ENCODE measurements at places on chromosomes 2 and 18. TPM values are rescaled to one million over a fixed set of nuclear protein-coding genes. Genes with fewer than 3 reads are reported as not detected.

The TLX2 gene
- total RNA-seq = 0.30 TPM

The ACOXL gene
- total RNA-seq = not detected

The ITM2C gene
- total RNA-seq = 76.6 TPM

The SERPINB11 gene
- total RNA-seq = not detected

The DGKD gene
- 92.0 TPM for total RNA-seq

The CCL20 gene
- total RNA-seq = 7.2 TPM

The LYG1 gene
- 1.6 TPM for total RNA-seq

The NT5DC4 gene
- not detected for total RNA-seq

The ASTL gene
- total RNA-seq = not detected

The LYPD1 gene
- total RNA-seq = 18.2 TPM

The FAM237A gene
- total RNA-seq = not detected

The AQP4 gene
- not detected for total RNA-seq

The ADNP2 gene
- total RNA-seq = 13.4 TPM

The GPR35 gene
- total RNA-seq = 0.58 TPM

The KIAA2012 gene
- total RNA-seq = not detected

The TFCP2L1 gene
- total RNA-seq = 0.85 TPM

The MTIF2 gene
- 44.7 TPM for total RNA-seq

The REG3G gene
- total RNA-seq = not detected

The SNED1 gene
- 0.43 TPM for total RNA-seq

The OSBPL6 gene
- total RNA-seq = 9.0 TPM

The NTSR2 gene
- not detected for total RNA-seq

The TMEM185B gene
- total RNA-seq = 52.0 TPM

The DUSP2 gene
- total RNA-seq = 0.53 TPM

The CCDC85A gene
- total RNA-seq = 0.11 TPM

The CD207 gene
- total RNA-seq = not detected

The PLGLB2 gene
- 0.49 TPM for total RNA-seq

The RNF144A gene
- total RNA-seq = 6.2 TPM

The SAG gene
- total RNA-seq = not detected

The TMEFF2 gene
- 0.29 TPM for total RNA-seq

The IL1F10 gene
- not detected for total RNA-seq

The CABYR gene
- 11.7 TPM for total RNA-seq

The FOSL2 gene
- 49.5 TPM for total RNA-seq

The SKOR2 gene
- not detected for total RNA-seq

The CTLA4 gene
- not detected for total RNA-seq

The IGFBP2 gene
- total RNA-seq = 66.1 TPM

The TRABD2A gene
- 8.9 TPM for total RNA-seq

The KCNG2 gene
- total RNA-seq = not detected

The SPDYA gene
- 0.15 TPM for total RNA-seq

The SLC25A12 gene
- total RNA-seq = 14.9 TPM

The GKN1 gene
- 0.72 TPM for total RNA-seq

The IL1RN gene
- 0.43 TPM for total RNA-seq

The IL37 gene
- total RNA-seq = not detected

The IL1R2 gene
- 0.71 TPM for total RNA-seq

The LRATD1 gene
- total RNA-seq = not detected

The SH2D6 gene
- 1.2 TPM for total RNA-seq

The CRYGC gene
- not detected for total RNA-seq

The RGPD3 gene
- 0.13 TPM for total RNA-seq

The TMEM247 gene
- not detected for total RNA-seq
